ENCODE measurements at places on chromosomes 5 and 9.

DNA sequence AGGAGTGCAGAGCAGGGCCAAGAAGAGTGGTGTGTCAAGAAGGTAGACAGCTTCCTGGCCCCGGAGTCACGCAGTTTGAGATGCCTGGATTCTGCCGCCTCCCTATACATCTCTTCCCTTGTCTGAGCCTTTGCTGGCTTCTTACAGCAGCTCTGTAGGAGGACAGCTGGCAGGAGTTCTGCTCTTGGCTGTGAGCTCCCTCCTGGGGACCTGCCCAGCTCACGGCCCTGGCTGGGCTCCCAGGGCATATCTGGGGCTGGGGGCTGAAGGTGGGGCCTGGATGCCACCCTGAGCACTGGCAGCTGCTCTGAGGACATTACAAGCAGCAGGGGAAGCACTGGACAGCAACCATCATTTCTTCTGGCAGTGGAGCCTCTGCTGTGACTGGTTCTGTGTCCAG, 786 bp upstream of the TSSK1B start:
- DNase-seq: no peak

- DNase-seq: no peak
These were observed 83.0 kb upstream of the DAP start for GRCh38 chr5:10844016-10844415.

GRCh38 chr9:89922099-89922498, 317.3 kb downstream of the GADD45G start:
- no peak for DNase-seq

GRCh38 chr5:113201715-113202114, 225.1 kb downstream of the DCP2 start:
- no peak for DNase-seq

GRCh38 chr5:31867219-31867618, 228.3 kb downstream of the PDZD2 start:
- no peak for DNase-seq

DNA sequence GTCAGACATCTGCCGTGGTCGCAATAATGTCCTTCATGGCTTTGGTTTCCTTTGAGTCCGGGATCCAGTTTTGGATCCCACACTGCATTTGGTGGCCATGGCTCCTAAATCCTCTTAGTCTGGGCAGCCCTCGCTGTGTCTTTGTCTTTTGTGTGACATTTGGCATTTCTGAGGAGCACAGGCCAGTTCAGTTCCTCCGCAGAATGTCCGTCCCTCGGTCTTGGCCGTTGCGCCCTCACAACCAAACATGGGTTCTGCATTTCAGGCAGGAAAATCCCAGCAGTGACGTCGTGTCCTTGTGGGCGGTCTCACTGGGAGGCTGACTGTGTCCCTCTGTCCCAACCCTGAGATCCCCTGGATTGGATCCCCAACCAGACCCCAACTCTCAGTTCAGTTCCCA, 172.9 kb upstream of the PPP1R26 start:
- DNase-seq: no peak

GRCh38 chr9:131218370-131218769, 57.9 kb downstream of the FAM78A start:
- no peak for DNase-seq

GRCh38 chr5:157473383-157474320, 13.6 kb downstream of the NIPAL4 start:
- no peak for DNase-seq

GRCh38 chr5:113048931-113049330, 72.3 kb downstream of the DCP2 start:
- no peak for DNase-seq

- DNase-seq: no peak
These were observed 39.3 kb downstream of the CAPSL start for GRCh38 chr5:35898952-35899660.

GRCh38 chr5:169548315-169548714, 35.3 kb upstream of the SPDL1 start:
- DNase-seq: no peak

- DNase-seq: no peak
These were observed 19.6 kb downstream of the ADAMTSL1 start for GRCh38 chr9:18493451-18493993.

- DNase-seq: no peak
These were observed 662.1 kb upstream of the CDH9 start for GRCh38 chr5:27700526-27700925.

GRCh38 chr5:101535626-101536025, 632.5 kb upstream of the ST8SIA4 start:
- DNase-seq: no peak

DNA sequence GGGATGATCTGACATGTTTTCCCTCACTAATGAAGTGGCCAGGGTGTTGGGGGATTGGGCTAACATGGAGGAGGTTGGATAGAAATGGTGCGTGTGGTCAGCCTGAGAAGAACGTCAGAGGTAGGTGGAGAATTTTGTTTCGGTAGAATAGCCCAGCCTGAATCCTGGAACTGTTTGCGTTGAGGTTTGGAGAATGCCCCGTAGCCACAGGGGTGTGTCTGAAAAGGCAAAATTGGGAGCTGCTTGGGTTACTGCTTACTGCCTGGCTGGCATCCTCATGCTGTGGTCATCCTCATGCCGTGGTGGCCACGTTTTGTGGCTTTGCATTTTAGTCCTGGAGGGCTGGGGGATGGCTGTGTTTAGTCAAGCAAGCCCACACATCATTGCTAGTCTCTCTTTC, 236.9 kb downstream of the GOLPH3 start:
- no peak for DNase-seq

- no peak for DNase-seq
These were observed 141.1 kb downstream of the AUH start for GRCh38 chr9:91220491-91221135.

DNA sequence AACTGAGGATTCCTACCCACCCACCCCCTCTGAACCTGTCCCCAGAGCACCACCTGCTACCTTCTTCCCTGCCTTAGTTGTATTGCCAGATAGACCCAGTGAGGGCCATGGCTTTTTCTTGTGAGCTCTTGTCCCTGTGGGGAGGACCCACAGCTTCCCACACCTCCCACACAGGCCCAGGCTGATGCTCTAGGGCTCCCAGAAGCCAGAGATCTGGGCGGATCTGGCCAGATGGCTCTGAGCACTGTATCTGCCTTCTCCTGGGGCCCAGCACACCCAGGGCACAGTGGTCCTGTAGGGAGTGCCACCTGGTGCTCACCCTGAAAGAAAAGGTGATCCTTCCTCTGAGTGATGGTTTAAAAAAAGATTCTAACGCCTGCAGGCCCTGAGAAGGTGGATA, 131.7 kb downstream of the DAB2IP start:
- DNase-seq: no peak

DNA sequence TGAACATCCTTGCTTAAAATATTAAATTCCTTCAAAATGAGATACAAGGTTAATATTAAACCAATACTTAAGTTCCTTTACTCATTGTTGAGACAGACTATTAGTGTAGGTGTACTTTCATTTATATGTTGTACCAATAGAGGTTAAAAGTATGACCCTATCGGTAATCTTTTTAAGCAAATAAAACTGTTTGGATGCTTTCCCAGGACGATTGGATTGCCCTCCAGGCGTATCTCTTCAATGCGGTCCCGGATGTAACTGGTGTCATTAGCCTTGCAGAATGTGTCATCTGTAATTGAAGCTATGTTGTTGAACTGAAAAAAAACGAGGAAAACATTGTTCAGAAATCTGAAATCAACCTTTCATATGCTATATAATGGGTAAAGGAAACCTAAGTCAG, 18.9 kb downstream of the OGN start:
- no peak for DNase-seq

DNA sequence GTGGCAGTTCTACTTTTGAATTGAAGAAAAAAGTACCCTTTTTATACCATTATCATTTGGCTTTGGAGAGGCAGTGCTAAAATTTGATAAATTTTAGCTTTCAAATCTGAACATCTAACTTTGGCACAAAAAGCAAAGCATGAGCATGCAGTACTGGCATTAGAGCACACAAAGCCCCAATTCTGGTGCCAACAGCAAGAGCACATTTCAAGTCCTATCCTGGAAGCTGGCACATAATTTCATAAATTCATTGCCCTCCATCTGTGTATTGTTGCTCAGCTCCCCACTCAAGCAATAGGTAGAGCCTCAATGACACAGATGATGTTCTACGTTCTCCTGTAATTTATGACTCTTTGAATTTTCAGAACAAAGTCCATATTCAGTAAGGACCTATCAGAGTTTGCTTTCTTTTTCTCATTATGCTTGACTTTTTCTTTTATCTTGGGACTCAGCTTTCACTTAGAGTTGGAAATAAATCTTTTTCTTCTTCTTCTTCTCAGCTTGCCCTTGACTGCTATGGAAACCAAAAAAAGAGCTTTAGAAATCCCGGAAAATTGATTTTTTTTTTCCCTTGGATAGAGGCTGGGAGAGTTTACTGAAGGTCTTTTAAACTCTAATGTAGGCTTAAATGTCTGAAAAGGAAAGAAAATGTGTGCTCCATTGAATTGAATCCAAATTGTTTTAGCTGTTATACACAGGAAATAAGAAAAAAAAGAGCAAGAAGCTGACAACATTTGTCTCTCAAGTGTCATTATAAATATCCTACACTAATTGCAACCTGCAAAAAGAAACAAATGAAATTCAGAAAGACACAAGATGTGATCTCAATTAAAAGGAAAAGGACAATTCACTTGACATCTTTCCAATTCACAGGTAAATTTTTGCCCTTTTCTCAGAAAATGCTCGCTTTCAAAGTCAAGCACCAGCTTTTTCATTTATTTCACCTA, 380.8 kb upstream of the CDH18 start:
- DNase-seq: no peak

DNA sequence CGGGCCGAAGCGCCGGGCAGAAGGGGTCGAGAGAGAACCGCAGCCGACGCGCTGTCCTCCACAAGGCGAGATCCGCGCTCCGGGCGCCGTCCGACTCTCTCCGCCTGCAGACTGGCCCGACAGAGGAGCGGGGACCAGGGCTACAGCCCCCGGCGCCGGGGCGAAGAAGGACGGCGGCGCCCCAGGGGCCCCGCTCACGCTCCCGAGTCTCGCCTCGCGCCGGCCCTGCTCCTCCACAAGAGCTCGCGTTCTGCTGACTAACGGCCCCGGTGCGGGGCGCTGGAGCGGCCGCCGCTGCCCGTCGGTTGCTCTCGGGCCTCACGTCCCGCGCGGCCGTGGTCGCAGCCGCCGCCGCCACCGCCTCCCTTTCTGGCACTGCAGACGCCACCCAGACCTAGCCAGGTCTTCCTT, 338 bp downstream of the ABHD17B start:
- peak; percentile 10 for DNase-seq

- DNase-seq: no peak
These were observed 52.6 kb upstream of the SUSD3 start for GRCh38 chr9:93005876-93006275.

GRCh38 chr5:61625137-61625561, 293.1 kb downstream of the ZSWIM6 start:
- DNase-seq: no peak

GRCh38 chr5:132296412-132297016, 2.3 kb downstream of the SLC22A4 start:
- DNase-seq: no peak

DNA sequence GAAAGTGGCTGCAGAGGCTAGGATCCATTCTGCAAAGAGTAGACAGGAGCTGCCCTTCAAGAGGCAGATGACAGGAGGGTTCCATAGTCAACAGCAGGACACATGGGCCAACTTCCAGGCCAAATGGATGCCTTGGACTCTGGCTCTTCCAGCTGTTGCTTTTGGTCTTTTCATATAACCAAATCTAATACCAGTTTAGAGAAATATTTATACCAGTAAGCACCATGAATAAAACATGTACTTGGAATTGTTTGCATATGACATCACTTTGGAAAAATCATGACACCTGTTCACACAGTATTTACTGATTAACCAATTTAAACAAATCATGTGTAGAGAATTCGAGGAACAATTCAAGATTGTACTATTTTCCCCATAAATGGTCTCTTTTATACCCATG, 481.3 kb downstream of the DMRT2 start:
- DNase-seq: no peak

DNA sequence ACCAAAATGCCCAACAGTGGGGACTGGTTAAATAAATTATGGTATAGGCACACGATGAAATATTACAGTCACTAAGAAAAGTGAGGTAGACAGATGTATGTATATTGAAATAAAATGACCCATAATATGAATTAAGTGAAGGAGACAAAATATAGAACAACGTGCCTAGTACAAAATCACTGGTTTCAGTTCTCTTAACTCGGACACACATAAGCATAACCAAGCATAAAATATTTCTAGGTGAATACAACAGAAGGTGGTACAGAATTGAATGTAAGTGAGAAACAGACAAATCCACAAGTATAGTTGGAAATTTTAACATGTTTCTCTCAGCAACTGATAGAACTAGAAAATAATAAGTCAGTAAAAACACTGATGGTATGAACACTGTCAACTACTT, 22.0 kb downstream of the PUM3 start:
- DNase-seq: no peak

GRCh38 chr5:38793099-38793498, 52.7 kb upstream of the OSMR start:
- DNase-seq: no peak

- DNase-seq: no peak
These were observed 50.9 kb downstream of the MEGF9 start for GRCh38 chr9:120663380-120663779.

GRCh38 chr5:127428748-127429147, 88.7 kb upstream of the PRRC1 start:
- no peak for DNase-seq

GRCh38 chr5:176812269-176813259, 2.2 kb downstream of the UNC5A start:
- DNase-seq: no peak

DNA sequence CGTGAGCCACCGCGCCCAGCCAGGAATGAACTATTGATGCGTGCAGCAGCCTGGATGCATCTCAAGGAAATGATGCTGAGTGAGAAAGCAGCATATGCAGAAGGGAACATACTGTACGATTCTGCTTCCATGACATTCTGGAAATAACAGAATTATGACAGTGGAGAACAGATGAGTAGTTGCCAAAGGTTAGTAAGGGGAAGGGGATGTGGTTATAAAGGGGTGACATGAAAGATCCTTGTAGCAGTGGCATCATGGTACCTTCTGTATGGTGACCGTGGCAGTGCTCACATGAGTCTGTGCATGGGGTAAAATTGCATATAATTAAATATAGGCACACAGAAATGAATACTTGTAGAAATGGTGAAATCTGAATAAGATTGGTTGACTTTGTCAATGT, 13.0 kb downstream of the NANS start:
- no peak for DNase-seq

- no peak for DNase-seq
These were observed 8.2 kb downstream of the NR2F1-AS1 start for GRCh38 chr5:93572608-93573353.

DNA sequence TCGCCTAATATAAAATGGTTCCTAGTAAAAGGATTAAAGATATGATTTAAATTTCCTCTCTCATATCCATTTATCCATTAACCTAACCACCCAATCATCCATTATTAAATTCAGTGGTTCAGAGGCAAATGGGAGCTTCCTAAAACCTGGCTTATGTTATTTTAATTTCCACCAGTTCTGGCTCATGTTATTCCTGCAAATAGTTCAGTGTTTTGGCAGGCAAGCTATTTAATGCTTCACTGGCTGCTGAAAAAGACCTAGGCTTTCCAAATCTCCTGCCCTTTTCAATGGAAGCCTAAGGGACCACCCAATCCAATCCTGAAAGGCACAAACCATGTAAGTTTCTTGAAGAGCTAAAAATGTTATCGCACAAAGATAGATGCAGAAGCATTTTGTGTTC, 52.3 kb downstream of the POC5 start:
- no peak for DNase-seq

Measured in activated CD4-positive, alpha-beta T cell treated with anti-CD3 and anti-CD28 coated beads for 24 hours (primary cell).